Thoracic aorta (tissue), 2 donors: ENCODE measurements at places on chromosomes 6 and 20. TPM values are rescaled to one million over a fixed set of nuclear protein-coding genes. Genes with fewer than 3 reads are reported as not detected.

Gene MEI4
- total RNA-seq, result not detected

Gene SGK1
- 97.5 TPM for total RNA-seq

Gene DYNLT2
- total RNA-seq, result 0.95 TPM

GRCh38 chr20:11305406-11305805 is 612.3 kb upstream of the BTBD3 start:
- no peak for DNase-seq

DNA sequence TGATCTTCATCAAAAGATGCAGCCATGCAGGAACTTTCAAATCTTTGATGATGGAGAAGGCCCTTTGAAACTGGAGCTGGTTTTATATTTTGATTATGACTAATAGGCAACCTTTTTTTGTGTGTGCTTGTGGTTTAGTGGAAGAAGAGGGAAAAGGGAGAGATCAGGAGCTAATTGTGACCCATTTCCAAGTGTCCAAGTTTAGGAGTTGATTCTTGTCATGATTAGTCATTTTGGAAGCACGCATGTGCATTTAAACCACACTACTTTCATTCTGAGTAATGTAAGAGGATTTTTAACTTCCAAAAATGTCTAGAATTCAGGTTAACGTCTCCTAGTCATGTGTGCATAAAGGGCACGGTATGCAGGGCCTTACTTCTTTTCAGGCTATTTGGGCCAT is 3.5 kb downstream of the FOXO3 start:
- DNase-seq, result no peak

DNA sequence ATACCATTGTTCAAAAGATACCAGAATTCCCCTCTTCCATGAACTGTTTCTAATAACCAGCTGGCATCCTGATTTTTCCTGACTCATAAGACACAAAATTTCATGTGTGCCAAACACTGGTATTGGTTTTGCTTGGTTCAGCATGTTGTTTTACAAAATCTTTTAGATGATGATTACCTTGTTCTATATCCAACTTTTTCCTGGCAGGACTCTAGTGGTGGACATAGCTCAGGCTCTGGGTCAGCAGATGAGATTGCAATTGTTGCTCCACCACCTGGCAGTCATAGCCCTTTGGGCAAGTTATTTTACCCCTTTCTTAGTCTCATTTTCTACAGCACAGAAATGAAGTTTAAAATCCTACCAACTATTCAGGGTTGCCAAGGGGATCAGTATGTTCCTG is 6.2 kb downstream of the TRIM38 start:
- no peak for DNase-seq

DNA sequence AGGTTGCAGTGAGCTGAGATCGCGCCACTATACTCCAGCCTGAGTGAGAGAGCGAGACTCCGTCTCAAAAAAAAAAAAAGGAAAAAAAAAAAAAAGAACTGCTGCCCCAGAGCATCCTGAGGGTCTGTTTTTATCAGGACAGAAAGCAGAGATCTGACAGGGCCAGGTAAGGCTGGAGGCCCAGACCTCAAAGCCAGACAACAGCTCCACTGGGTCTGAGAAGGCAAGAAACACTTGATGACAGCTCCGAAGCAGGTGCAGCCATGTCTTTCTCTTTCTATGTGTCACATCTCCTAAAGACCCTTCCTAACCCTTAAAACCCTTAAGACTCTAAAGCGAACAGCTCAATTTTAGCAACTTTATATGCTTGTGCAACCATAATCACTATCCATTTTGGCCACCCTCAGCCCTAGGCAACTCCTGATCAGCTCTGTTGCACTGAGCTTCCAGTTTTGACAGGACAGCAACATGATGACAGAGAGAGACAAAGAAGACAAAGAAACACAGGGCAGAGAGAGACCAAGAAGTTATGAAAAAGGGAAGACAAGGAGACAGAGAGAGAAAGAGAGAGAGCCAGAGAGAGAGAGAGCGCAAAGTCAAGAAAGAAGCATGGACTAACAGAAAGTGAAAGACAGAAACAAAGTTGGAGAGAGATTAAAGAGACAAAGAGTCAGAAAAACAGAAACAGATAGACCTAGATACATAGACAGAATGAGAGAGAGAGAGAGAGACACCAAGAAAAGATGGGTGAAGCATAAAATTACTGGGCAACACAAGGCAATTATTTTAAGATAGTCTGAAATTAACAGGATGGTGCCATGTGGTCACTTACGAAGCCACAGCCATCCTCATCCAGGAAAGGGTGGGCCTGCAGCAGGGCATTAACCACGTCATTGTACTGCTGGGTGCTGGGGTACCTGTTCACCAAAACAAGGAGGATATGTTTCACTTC is 39.2 kb downstream of the SAMD3 start:
- no peak for DNase-seq

DNA sequence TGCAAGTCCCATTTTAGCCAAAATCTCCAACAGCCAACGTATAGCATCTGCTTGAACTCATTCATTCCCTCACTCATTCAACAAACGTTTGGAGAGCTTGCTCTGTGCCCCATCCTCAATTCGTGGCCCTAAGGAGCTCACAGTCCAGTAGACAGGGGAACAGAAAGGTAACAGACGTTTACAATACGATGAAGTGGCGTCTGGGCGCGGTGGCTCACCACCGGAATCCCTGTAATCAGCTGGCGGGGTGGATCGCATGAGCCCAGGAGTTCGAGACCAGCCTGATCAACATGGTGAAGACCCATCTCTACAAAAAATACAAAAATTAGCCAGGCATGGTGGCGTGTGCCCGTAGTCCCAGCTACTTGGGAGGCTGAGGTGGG is 790 bp upstream of the E2F1 start:
- no peak for DNase-seq
